IMR-90 (cell line): ENCODE measurements at places on chromosomes 6 and 20.

- DNase-seq, result peak; percentile 86
Observed at GRCh38 chr20:9054176-9054575, 14.7 kb upstream of the PLCB4 start.

DNA sequence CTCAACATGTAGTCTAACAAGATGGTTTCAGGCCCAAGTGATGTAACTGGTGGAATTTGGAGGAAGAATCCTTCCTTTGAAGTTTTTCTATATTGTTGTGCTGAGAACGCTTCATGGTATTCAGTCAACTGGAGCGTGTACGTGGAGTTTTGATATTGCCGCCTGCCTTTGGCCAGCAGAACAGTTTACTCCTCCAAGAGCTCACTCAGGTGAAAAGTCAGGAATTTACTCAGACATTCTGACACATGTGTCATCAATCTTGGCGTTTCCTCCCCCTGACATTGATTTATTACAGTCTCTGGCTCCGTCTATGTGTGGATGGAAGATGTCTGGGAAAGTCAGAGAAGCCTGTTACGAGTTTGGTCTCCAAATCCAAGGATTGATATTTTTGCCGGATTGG, 19.0 kb upstream of the TGM2 start:
- no peak for DNase-seq

DNA sequence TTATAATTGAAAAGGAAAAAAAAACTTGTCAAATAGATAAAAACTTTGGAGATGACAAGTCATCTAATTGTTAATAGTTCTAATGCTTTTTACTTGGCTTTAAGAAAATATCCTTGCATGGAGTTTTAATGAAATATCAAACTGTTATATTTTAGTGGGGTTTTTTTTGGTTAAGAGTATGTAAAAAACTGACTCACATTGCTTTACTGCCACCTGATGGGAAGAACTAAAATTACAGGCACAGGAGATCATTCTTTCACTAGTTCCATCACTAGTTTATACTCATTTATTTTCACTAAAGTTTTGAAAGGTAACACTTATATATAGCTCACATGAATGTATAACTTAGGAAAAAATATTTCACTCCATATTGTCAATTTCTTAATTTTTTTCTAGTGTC, 309.1 kb downstream of the LMBRD1 start:
- DNase-seq, result no peak

DNA sequence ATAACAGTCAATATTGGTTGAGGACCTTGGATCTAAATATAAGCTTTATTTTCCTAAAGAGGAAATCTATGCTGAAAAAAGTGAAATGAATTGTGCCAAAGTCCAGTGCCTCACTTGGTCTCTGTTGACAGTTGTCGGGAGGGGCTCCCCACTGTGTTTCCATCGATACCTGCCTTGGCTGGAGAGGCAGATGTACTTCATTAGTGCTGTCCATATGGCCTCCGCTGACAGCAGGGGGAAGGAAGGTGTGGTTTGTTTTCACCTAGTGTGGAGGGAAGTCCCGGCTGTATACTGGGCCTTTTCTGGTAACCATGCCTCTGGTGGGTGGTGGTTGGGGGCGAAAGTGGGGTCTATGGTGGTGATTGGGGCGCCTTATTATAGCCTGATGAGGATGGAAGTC, 42.7 kb downstream of the CD2AP start:
- DNase-seq, result no peak

GRCh38 chr20:46627234-46627633, 24.0 kb downstream of the SLC13A3 start:
- no peak for DNase-seq

DNA sequence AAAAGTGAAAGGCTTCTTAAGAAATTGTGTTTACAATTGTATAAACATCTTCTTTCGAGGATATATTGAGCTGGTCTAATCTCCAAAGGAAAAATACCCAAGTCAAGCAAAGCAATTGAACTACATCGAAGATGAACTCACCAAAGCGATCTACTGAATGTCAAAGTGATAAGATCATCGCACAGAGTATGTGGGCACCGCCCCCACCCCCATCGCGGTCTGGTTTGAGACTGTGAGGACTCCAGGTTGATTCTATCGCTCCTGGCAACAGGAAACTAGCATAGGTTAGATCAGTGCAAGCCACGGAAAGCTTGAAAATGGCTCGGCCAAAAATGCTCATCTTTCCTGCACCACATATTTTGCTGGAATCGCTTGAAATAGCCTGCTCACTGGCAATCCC, 133.2 kb upstream of the RPS6KA2 start:
- DNase-seq, result no peak

GRCh38 chr20:12012241-12013222, 94.8 kb downstream of the BTBD3 start:
- peak; percentile 52 for DNase-seq

- no peak for DNase-seq
Observed at GRCh38 chr6:165835410-165835851, 172.4 kb upstream of the PDE10A start.

GRCh38 chr6:127272576-127272975, 5.9 kb downstream of the RNF146 start:
- DNase-seq, result no peak

GRCh38 chr6:43682724-43683429, 4.7 kb downstream of the MRPS18A start:
- DNase-seq, result no peak

GRCh38 chr20:4571759-4572531, 149.8 kb upstream of the PRND start:
- DNase-seq, result peak; percentile 39

DNA sequence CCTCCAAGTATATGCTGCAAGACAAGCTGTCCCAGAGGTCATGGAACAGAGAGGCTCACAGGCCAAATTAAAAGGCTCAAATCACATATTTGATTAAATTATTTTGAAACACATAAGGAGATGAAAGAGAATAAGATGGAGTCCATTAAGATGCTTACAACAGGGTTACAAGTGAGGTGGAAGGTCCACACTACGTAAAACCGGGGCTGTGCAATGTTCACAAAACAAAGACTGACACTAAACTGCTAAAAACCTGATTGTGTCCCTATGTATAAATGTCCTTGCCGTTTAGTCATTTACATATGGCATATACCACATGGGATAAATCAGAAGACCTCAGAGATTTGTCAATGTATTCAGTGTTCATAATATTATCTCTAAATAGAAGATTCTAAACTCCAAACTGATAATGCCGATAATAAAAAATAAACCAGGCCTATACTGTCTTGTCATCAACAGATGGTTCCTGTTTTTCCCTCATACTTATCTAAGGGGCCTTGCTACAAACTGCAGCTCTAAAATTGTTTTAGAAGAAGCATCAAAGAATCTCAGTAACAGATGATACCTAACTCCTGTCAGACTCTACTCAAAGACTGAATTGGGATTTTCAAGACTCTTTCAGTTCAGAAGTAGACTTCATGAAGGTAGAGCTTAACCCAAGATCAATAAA, 51.8 kb upstream of the RIPOR2 start:
- DNase-seq, result no peak

DNA sequence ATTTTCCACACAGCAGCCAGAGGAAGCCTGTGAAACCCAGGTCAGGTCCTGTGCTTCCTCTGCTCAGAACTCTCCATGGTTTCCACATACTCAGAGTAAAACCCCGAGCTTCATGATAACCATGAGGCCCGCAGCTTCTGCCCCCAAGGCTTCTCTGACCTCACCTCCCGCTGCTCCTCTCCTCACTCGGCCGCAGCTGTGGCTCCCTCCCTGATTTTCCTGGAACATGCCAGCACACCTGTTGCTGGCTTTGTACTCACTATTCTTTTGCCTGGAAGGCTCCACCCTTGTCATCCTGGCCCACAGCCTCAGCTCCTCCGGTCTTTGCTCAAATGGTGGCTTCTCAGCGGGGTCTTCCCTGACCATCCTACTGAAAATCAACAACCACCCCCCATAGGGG, 341.7 kb downstream of the PREX1 start:
- no peak for DNase-seq

GRCh38 chr20:56987986-56988385, 278.5 kb downstream of the BMP7 start:
- DNase-seq, result no peak

GRCh38 chr6:28978959-28979561, 26.1 kb downstream of the ZNF311 start:
- no peak for DNase-seq

GRCh38 chr6:13355999-13356785, 27.9 kb upstream of the TBC1D7 start:
- peak; percentile 14 for DNase-seq

DNA sequence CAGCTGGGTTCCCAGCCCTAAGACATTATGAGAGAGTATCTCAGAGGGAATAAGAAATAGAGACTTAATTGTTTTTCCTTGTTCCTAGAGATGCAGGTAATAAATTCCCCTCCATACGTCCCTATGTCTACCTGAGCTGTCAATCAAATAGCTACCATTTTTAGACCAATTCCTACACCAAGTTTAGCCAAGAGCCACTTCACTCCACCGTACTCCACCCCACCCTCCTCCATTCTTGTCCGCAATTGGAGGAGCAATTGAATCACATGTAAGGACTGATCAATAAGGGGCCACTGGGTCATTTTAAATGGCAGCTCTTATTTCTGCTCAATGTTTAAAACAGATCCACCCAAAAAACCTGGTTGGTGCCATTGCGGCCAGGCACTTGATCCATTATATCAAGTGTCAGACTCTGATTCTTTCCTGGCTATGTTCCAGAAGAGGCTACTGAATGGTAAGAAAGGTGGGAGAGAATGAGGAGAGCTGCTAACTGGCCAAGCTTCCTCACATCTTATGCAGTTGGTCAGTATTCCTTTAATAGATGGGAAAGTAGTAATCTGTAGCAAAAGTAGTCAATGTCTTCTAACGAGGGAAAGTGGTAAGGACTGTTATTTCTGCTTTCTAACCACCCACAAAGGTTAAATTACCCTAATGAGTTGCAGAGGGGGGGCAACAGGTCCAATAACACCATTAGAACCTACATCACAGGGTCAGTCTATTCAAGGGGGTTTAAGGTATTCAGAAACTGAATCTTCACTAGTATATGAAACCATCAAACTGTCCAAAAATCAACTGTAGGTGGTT, 34.1 kb downstream of the ARHGAP18 start:
- no peak for DNase-seq

DNA sequence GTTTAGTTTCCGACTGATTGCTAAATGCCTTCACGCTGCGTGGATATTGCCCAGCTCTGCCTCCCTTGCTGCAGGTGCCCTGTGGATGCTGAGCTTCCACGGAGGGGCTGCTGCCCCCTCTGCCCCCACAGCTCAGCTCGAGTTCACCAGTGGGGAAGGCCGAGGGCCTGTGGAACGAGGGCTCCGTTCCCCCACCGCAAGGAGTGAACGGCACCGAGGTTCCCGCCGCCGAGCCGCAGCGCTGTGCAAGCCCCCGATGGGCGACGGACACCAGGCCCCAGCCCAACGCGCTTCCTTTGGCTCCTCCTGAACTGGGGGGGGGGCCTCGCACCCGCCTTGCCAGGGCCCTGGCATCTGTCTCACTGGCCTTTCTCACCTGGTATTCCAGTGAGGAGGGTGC, 17.7 kb downstream of the DLL1 start:
- DNase-seq, result no peak

GRCh38 chr6:71103130-71103529, 146.3 kb upstream of the B3GAT2 start:
- DNase-seq, result no peak

- DNase-seq, result peak; percentile 8
Observed at GRCh38 chr6:12258591-12259075, 31.5 kb upstream of the EDN1 start.

DNA sequence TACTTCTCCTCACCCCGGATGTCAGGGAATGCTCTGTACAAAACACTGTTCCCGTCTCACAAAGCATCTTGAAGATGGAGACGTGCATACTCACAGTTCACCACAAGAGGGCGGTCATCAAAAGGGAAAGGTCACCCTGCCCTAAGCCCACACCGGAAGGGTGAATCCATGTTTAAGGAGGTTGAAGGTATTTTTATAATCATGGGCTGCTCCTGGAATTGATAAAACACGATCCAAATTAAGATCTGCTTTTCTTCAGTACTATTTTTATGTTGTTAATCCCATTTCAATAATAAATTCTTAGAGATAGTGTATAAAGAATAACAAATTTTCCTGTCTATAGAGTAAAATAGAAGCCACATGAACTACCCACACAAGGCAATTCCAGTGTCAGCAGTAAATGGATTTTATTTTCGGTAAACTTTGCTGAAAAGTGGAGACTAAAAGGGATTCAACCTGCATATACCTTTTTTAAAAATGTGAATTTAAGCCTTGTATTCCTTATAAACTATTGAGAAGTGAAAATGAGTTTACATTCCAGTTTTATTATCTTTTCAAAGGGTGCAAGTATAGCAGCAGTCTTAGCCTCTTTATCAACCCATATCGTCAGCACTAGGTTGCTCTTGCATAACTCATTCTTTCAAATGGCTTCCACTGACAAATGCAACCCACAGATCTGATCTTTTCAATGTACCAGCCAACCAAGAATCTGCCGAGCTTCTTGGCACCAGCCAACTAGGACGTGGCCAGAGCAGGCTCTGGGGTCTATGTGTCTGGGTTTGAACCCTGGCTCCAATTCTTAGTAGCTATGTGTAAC, 79.7 kb upstream of the MBOAT1 start:
- peak; percentile 82 for DNase-seq

- DNase-seq, result no peak
Observed at GRCh38 chr20:37615340-37616109, 78.3 kb upstream of the CTNNBL1 start.

DNA sequence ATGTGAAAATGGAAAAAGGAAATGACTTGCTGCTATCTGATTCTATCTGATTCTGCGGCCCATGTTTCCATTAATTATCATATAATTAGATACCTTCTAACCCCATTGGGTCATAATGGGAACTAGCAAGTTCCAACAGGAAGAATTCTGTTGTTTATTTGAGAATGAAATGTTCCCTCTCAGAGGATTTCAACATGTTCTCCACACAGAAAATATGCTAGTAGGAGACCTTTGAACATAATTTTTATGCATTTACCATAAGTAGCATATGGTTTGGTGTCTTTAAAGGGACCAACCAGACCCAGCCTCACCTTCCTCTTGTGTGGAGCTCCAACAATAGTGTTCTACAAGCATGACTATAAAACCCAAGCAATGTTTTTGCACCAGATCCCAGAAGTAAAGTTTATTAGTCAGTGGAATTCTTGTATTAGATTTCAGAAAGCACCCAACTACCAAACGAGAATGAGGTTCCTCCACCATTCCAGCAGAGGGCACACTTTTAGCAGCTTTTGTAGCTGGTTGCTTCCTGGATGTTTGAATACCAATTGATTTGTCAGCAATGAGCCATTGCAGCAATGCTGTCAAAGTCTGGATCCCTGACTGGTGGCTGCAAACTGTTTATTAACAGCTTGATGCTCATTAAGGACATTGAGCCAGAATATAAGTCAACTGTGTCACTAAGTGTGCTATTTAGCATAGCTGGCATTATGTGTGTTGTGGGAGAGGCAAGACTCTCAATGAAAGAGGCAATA, 143.6 kb upstream of the GJE1 start:
- peak; percentile 81 for DNase-seq

DNA sequence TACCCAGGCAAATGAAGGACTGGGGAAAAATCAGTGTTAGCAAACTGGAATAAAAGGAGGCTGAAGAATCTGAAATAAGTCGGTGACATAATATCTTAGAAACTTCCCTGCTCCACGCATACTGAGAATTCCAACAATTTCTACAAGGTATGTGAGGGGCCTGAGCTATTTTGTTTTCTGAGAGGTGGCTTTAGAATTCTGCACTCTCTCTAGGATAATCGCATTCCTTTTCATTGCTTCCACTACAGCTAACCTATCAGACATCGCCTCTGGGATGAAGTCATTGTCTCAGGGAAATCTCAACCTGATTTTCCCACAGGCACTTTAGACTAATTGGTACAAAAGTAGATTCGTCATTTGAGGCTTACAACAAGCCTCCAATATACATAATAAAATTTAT, 740.8 kb downstream of the PHF3 start:
- DNase-seq, result no peak
